ENCODE measurements at places on chromosomes 12 and 14.
A peak's percentile ranks its signal among the peaks of the same experiment; 100 is the strongest.

GRCh38 chr14:65225299-65226159, 123.2 kb upstream of the MAX start:
- DNase-seq, result no peak

DNA sequence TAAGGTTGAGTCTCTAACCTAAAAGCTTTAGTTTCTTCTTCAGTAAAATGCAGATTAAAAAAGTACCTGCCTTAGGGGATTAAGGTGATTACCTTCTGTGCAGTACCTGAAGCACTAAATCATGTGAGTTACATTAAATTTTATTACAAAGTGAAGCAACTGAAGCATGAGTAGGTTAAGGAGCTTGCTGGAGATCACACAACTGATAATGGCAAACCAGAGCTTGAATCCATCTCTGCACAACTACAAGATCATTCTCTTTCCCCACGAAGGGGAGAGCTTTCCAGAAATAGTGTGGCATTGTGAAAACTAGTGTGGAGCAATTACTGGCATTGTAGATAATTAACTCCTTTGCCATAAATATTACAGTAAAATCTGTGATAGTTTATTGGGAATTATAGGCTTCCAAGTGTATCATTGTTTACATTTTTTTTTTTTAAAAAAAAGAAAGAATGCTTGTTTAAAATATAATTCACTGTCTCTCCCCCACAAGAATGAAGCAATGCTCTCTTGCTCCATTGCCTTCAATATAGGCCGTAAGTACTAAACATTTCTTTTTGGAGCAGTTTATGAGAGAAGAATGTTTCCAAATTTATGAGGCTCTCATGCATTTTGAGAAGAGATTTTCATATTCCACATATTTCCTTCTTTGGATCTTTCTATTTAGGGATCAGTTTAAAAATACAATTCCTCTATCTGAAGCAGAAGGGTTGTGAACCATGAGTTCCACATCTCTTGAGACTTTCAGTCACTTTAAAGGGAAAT, 20.5 kb downstream of the SLC38A2 start:
- DNase-seq, result no peak

DNA sequence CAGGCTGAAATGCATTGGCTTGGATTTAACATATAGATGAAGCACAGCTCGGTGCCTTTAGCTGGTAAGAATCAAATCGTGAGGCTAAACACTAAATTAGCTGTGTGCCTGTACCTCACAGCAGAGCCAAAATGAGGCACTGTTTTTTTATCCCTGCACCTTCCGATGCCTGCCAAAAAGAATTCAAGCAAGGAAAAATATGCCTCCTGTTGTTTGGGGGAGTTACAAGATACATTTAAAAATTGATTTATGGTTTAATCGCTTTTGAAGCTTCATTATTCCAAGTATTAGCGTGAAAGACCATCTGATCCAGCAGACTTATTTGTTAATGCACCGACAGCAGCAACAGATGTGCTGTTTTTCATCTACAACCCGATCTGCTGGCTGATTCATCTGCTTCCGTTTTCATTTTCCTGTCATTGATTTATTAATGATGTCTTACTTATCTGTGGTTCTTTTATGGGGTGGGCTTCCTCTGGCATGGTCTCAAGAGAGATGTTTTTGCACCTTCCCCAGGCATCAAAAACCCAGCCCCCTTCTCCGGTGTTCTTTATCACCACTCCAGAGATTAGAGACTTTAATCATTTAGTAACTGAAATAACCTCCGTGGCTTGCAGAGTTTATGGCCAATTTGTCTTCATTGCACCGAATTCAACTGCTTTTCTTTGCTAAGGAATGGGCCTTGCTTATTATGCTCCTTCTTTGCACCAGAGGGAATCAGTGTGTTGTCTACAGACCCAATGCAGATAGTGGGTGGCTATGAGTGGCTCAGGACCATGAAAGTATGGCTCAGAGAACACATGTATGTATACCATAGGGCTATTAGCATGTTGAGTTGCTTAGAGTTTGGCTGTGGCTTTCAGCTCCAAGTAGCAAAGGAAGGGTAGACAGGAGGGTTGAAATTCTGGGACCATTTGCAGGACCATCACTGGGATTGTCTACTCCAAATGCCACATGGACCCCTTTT, 166.8 kb upstream of the TMEM260 start:
- DNase-seq, result no peak

DNA sequence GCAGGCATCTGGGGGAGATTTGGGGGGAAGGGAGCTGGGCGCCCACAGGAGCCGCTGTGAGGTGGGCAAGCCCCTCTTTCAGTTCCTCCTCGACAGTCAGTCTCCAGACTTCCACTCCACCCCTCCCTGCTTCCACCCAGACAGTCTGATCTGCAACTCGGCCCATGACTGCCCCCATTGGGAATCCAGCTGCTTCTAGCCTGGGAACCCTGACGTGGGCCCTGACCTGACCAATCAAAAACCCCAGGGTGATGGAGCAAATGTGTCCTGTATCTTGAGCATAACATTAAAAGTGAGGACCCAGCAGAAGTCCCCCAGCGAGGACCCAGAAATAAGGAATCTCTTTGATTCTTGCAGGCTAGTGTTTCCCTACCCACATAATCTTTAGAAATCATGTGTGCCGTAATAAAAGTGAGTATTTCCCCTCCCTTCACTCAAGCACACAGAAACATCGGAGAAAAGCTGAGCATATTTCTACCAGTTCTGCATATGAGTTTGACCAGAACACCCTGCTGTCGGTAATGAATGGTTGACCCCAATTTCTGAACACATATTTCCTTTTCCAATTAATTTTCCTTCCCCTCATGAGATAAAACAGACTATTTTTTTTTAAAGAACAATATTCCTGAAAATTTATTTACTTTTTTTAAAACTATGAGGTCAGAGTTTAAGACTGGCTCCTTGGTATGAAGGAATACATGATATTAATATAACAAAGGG, 6.4 kb downstream of the SSH1 start:
- DNase-seq, result peak; percentile 76

DNA sequence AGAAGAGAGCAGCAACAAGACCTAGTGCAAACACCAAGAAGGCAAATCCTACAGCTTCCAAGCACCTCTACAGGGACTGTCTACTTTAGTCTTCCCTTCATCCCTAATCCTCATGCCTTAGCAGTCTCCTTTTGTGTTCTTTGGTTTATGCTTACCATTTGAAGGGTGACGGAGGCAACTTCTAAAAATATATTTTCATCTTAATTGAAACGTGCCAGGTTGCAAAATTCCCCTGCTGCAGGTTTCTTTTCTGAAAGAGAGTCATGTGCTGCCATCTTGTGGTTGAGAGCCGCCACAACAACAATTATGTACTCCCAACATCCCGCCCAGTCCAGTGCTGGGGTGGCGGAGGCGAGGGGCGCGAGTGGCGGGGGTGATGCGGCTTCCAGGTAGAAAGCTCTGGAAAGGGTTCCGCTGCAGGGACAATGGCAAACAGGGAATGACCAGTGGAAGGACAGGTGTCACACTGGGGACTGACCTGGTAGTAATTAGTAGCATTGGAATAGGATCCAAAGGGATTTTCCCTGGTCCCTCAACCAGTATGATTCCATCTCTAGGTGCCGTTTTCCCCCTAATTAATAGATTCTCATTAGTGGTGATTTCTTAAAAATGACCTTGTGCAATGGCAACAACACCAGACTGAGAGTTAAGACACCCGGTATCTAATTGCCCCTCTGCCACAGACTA, 80.3 kb upstream of the GNG2 start:
- peak; percentile 73 for DNase-seq

- DNase-seq, result no peak
These were observed 5.8 kb downstream of the PHB2 start for GRCh38 chr12:6964605-6965025.

GRCh38 chr12:98594050-98594835, 757 bp downstream of the SLC25A3 start:
- peak; percentile 32 for DNase-seq

- DNase-seq, result no peak
These were observed 7.3 kb upstream of the FAM234B start for GRCh38 chr12:13036881-13037280.

DNA sequence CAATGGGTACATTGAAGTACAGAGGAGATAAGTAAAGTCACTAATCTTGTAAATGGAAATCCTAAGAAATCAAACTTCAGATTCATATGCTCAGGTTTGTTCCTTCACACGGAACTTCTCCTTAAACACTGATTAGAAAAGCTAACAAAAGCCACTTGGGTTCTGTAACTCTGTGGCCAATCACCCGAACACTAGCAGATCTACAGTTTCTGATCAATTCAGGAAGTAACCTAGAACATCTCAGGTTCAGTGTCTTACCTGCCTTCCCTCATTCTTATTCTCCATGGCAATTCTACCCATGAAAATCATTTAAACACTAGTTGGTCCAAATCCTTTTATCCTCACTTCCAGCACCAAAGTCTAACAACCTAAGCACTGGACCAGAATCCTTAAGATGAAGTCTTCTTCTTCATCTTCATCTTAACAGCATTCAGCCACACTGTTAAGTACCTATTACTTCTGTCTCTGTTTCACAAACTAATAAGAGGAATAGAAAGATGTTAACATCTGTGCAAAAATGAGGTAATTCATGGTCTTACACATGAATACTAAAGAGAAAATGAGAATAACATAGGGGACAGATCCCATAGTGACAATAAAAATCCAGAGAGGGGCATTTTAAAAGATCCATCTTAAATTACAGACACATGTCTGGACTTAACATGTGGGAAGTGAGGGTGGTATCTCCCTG, 184.5 kb downstream of the SSPN start:
- no peak for DNase-seq

- no peak for DNase-seq
These were observed 543.2 kb downstream of the BCL11B start for GRCh38 chr14:98728836-98729235.

DNA sequence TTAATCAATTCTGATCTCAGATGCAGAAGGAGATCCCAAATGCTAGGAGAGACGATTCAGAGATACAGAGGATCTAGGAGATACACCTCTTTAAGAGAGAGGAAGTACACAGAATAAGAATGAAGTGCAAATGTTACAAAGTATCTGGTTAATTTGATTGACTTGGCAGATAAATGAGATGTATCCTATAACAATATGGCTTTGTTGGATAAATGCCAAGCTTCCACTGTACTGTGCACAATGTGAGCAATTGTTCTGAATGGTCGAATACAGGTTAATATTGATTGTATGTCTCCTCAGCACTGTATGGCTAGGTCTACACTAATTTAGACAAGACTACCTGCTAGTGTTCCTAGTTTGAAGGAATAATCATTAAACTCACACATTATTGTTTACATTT, 119.6 kb upstream of the PTPRB start:
- DNase-seq, result no peak

DNA sequence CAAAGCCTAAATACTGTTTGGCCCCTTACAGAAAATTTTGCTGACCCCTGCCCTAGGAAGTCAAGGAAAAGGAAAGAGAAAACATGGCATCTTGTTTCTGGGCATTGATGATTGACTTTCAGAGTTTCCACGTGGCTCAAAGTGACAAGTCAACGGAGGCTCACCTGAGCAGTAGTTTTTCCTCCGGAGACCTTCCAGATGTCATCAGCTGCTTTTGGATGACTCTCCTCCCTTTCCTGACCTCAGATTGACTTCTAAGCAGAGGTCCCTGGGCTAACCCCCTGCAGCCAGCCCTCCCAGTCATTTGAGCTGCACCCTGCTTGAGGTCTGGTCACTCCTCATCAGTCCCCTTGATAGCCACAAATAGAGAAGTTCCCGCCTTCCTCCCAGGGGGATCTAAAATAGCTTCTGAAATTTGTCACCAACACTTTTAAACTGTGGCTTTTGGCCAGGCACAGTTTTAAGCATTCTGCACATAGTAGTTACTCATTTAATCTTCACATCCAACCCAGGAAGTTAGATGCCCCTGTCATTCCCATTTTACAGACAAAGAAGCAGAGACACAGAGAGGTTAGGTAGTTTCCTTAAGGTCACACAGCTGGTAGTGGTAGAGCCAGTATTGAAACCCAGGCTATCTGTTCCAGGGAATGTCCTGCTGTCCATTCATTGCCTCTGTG, 143.4 kb downstream of the CHST11 start:
- no peak for DNase-seq

DNA sequence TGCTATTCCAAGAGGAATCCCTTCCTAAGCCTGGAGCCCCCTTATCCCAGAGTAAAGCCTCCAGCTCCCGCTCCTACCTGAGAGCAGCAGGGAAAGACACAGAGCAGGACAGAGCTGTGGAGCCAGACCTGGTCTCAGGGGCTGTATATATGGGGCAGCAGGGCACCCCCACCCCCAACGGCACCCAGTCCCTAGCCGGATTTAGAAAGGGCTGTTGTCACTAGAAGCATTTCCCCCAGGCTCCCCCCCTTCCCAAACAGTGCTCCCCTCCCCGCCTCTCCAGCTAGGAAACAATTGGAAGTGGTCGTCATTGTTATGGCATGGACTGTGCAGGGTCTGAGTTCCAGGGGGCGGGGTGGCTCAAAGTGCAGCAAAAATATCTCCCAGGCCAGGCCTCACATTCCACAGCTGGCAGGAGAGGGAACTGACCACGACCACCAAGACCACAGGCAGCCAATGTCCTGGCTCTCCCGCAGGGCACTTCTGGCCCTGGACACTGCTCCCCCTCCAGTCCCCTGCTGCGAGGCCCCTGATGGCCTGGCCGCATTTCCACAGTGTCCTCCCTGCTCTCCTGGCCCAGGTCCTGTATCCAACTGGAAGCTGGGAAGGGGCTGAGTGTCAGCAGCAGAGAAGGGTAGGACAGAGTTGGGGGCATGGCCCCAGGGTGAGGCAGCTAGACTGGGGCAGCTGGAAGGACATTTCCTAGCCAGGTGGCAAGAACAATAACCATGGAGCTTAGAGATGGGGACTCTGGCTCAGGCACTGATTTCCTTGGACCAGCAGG, at the start of gene MYH7:
TSS of gene MYH7 (minus strand) at position 118 of the 784 bp plus-strand sequence. CDS start 1,928 bp downstream, outside the sequence.
- DNase-seq, result peak; percentile 46

- no peak for DNase-seq
These were observed 47.8 kb downstream of the PEBP1 start for GRCh38 chr12:118183711-118184110.

- no peak for DNase-seq
These were observed 27.2 kb downstream of the RNFT2 start for GRCh38 chr12:116765271-116765670.

- no peak for DNase-seq
These were observed 466.9 kb upstream of the STXBP6 start for GRCh38 chr14:25516838-25517237.

- no peak for DNase-seq
These were observed 22.8 kb upstream of the PYGL start for GRCh38 chr14:50967103-50967502.

DNA sequence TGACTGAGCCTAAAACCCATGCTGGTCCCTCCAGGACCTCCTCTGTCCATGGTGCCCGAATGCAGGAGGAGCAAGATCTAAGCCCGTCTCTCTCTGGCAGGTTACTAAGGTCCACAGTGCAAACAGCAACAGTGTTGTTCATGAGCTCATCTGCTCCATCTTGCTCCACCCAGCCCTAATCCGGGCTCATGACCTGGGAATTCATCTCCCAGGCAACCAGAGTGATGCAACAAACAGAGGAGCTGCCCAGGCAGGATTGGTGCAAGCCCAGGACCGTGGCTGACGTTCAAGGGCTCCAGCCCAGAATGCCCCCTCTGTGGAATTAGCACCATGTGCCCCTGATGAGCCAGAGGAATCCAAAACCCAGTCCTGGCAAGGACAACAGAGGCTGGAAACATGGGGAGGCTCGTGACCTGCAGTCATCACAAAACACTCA, 29.9 kb downstream of the HSPB8 start:
- peak; percentile 79 for DNase-seq

GRCh38 chr14:65208548-65208947, 106.2 kb upstream of the MAX start:
- DNase-seq, result no peak

- no peak for DNase-seq
These were observed at the start of gene RHOJ for GRCh38 chr14:63204407-63205043. Gene RHOJ, plus strand, starts transcription at chr14:63204443. Its CDS starts 427 bp downstream, at chr14:63204870.

GRCh38 chr14:89279649-89280232, 137.3 kb downstream of the FOXN3 start:
- peak; percentile 11 for DNase-seq
